ENCODE measurements at places on chromosomes 11 and 22. TPM values are rescaled to one million over a fixed set of nuclear protein-coding genes. Genes with fewer than 3 reads are reported as not detected.

DNA sequence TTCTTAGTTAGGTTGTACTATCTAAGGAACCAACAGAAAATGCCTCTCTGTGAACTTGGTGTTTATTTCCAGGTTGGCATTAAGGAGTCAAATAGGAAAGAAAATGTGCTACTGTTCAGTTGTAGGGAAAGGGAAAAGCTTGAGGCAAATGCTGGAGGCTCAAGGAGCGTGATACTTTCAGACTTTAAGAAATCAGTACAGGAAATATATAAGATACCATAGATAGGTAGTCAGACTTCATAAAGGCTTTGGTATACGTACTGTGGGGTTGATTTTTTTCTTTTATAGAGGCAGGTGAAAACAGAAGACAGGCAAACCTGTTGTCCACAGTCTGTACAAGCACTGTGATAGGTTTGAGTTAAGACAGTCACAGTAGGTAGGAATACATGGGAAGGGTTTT lies 30.8 kb downstream of the EP300 start:
- H3K36me3 ChIP-seq, result no peaks in the 10 kb centered on the region
- no peak overlapping the region for H3K4me3 ChIP-seq
- peaks cover 1% of the 10 kb centered on the region for H3K27me3 ChIP-seq
- peak overlapping the region; percentile 45 for H3K27ac ChIP-seq
- H3K4me1 ChIP-seq, result no peaks in the 10 kb centered on the region

RNF214 gene
- 43.0 TPM for total RNA-seq

FIBIN gene
- total RNA-seq, result 0.22 TPM

DNA sequence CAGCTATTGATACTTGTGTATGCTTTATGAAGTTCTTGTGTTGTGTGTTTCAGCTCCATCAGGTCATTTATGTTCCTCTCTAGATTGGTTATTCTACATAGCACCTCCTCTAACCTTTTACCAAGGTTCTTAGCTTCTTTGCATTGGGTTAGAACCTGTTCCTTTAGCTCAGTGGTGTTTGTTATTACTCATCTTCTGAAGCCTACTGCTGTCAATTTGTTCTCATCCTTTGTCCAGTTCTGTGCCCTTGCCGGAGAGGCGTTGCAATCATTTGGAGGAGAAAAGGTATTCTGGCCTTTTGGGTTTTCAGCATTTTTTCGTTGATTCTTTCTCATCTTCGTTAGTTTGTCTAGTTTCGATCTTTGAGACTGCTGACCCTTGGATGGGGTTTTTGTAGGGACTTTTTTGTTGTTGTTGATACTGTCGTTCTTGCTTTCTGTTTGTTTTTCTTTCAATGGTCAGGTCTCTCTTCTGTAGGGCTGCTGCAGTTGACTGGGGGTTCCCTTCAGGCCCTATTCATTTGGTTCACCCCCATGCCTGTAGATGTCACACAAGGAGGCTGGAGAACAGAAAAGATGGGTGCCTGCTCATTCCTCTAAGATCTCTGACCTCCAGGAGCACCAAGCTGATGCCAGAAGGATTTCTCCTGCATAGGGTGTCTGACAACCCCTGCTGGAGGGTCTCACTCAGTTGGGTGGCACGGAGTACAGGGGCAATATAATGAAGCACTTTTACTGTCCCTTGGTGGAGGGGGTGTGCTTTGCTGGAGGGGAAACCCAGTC lies 35.9 kb upstream of the MUC15 start:
- H3K4me1 ChIP-seq, result no peaks in the 10 kb centered on the region
- no peaks in the 10 kb centered on the region for H3K27me3 ChIP-seq
- H3K36me3 ChIP-seq, result peaks cover 11% of the 10 kb centered on the region

- H3K27me3 ChIP-seq, result peaks cover 6% of the 10 kb centered on the region
- H3K36me3 ChIP-seq, result no peaks in the 10 kb centered on the region
- H3K4me1 ChIP-seq, result no peaks in the 10 kb centered on the region
- no peak overlapping the region for H3K27ac ChIP-seq
These were observed 7.5 kb downstream of the C11orf21 start for GRCh38 chr11:2293984-2294925.

GRCh38 chr11:12196308-12196707 lies 85.9 kb downstream of the MICAL2 start:
- H3K4me1 ChIP-seq, result peaks cover 2% of the 10 kb centered on the region
- no peak overlapping the region for H3K4me3 ChIP-seq
- DNase-seq, result no peak

OR2AT4 gene
- not detected for total RNA-seq

OR8D1 gene
- total RNA-seq, result not detected

GRCh38 chr11:64084951-64085710 lies 49.4 kb downstream of the FLRT1 start:
- no peaks in the 10 kb centered on the region for H3K36me3 ChIP-seq
- peaks cover 9% of the 10 kb centered on the region for H3K4me1 ChIP-seq
- H3K27me3 ChIP-seq, result peaks cover 2% of the 10 kb centered on the region
- no peak overlapping the region for H3K4me3 ChIP-seq
- DNase-seq, result no peak

- no peaks in the 10 kb centered on the region for H3K4me1 ChIP-seq
- H3K27me3 ChIP-seq, result no peaks in the 10 kb centered on the region
- H3K27ac ChIP-seq, result no peak overlapping the region
- no peak for DNase-seq
- no peak overlapping the region for H3K4me3 ChIP-seq
These were observed 77.3 kb downstream of the SLC17A6 start for GRCh38 chr11:22415476-22415875.

DNA sequence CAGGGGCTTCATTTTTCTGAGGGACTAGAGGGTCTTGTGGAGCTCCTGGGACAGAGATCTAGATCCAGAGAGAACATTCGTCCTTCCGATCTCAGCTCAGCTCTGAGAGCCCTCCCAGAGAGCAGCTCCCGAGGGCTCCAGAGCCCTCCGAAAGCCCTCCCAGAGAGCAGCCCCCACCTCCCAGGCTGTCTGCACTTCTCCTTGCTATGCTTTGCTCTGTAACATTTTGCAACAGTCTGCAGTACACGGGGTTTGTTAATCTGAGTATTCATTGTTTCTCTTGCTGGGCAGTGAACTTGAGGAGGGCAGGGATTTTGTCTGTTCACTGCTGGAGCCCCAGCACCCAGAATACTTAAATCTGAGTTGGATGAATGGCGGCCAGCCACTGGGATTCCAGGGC lies 2.6 kb downstream of the GGA1 start:
- H3K4me1 ChIP-seq, result peaks cover 7% of the 10 kb centered on the region
- DNase-seq, result no peak
- peak overlapping the region; percentile 89 for H3K27ac ChIP-seq
- peak overlapping the region; percentile 55 for H3K4me3 ChIP-seq

Data from glutamatergic neuron (in vitro differentiated cells).